ENCODE measurements at places on chromosomes 13 and 19.

DNA sequence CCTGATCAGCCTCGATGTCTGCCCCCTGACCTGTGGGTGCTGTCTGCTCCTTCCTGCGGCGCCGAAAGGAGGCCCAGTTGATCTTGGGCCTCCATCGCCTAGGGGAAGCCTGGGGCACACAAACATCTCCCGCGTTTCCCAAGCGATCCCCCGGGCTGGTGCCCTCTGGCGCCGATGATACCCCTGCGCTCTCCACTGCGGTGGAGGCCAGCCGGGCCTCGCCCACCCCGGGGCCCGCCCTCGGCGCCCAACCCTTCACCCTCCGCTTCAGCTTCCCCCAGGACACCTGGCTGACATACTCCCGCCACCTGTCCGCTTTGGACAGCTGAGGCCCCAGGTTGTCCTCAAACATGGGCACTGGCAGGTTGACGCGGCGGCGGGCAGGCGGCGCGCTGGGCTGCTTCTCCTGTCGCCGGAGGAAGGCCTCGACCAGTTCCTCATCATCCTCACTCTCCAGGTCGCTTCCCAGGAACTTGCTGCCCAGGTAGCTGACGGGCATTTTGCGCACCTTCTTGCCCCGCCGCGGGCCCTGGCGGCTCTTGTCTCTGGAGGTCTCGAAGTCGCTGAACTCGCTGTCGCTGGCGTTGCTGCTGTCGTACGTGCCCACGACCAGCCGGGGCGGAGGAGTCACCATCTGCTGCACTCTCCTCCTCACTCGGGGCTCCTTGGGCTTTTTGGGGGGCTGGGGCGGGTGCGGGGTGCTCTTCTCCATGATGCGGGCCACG, 1.3 kb downstream of the CCDC8 start:
- DNase-seq, result no peak

GRCh38 chr13:31369213-31369612, 169.4 kb downstream of the B3GLCT start:
- DNase-seq, result no peak

DNA sequence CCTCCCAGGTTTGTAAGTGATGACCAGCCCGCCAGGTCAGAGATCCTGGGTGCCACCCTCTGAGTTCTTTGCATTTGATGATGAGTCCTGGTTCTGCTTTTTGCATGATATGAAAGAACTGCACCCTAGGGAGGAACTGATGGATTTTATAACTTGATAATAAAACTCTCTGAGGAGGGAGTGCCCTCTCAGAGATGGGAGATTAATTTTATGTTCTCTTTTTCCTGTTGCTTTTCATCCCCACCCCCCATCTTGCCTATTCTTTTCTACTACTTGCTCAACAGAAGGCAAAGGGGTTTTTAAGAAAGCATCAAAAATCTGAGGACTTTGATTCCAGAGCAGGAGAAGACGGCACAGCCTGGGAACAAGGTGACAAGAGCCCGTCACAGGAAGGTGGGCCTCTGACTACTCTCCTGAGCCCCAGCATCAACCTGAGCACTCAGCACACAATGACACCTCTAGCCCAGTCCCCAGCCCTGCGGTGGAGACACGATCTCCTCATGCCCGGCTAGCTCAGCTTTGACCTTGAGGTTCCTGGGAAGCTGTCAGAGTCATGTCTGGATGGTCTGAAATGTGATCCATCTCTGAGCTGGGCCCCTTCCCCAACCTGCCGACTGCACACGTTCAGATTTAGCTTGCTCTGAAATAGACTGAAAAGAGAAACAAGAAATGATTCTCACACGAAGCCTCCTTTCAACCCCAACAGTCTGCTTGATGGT, 69.1 kb downstream of the SIAH3 start:
- no peak for DNase-seq

DNA sequence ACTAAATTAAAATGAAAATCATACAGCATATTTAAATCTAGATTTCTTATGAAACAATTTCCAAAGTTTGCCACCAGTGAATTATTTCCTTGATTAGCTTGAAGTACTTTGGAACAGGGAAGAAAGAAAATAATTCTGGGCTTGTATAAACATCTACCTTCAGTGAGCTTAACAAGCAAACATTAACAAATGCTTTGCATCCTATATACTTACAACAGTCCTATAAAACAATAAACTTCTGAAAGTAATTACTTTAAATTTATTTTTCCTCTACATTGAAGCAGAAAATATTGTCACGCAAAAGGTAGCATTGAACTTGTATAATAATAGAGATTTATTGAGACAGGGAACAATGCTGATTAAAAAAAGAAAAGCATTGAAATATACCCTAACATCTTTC, 164.8 kb downstream of the DACH1 start:
- no peak for DNase-seq

DNA sequence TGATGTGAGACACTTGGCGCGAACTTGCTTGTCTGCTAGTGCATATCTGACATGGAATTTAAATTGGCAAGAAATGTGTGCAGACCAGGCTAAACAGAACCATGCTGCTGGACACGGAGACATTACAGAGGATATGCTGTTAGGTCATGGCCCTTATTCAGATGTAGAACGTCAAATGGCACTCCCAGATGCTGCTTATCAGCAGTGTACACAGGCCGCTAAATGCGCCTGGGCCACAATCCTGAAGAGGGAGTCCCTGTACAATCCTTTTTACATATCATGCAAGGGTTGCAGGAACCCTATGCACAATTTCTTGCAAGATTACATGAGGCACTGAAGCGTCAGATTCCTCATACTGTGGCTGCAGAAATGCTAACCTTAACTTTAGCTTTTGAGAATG, 9.3 kb downstream of the ZNF350 start:
- no peak for DNase-seq

DNA sequence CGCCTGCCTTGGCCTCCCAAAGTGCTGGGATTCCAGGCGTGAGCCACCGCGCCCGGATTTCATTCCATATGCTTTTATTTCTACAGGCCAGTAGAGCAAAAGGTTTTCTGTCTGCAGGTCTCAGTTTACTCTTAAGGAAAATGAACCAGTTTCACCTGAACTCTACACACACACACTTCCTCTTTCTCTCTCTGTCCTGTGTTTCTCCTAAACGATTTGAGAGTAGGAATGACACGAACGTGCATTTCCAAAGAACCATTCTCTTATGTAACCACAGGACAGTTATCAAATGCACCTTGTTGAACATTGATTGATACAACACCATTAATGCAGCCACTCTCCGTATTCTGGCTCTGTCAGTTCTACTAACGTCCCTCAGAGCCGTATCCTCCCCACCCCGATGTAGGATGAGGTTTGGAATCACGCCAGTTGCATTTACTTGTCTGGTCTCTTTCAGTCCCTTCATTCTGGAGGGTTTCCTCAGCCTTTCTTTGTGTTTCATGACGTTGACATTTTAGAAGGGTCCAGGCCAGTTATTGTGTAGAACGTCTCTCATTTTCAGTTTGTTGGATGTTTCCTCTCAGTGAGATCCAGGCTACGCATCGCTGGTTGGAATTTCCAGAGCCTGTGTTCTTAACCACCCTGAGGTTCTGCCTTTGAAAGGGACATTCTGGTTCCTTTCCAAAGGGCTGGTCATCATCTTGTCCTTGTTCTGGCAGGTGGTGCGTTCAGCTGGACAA, 36.0 kb downstream of the BICRA start:
- no peak for DNase-seq

DNA sequence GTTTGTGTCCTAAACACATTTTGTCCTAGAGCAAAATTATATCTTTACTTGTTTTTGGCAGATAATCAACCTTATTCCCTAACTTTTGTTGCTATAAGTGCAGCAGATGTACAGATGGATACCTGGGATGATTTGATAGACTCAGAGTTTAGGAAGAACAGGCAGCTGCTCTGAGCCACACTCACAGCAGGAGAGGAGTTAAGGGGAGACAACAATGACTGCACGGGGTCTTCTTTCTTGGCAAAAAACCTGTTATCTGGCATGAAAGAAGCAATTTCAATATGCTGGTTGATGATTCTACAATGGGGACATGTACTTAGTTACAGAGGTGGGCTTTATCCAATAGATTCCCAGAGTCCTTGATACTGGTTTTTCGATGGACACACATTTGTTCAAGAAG, 258.9 kb upstream of the PCDH9 start:
- no peak for DNase-seq

- no peak for DNase-seq
Measured at GRCh38 chr13:87080100-87080779, 590.9 kb upstream of the SLITRK5 start.

DNA sequence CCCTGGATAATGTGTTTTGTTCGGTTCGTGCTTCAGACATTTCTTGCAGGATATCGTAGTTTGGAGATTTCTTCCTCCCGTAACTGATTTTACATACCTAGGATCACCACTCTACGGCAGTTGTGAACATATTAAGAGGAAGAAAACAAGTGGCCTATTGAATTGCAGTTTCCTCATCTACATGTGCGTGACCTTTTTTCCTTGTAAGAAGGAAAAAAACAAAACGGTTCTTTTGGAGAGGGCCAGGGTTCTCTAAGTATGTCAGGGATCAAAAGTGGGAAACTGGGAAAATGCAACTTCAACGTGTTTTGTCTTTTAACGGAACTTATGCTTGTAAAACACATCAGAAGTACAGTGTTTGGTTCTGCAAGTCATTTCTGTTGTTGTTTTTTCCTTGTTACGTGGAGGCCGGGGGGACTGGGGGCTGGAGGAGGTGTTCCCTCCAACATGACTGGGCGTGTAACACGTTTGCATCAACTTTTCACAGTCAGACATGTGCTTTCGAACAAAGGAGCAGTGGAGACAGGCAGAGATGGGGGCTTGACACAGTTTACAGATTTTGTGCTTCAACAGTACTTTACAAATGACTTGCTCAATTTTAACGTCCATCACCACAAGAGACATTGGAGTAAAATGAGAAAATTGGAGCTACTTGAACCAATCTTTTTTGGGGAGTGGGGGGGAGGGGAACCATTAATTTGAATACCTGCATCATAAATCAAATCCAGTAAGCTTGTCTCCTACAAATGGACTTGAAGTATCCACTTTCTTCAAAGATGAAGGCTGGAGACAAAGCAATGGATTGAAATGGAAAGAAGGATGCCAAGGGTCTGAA, 3.8 kb downstream of the ZC3H4 start:
- peak; percentile 30 for DNase-seq

GRCh38 chr19:49875857-49876421, 1.2 kb downstream of the AKT1S1 start:
- peak; percentile 32 for DNase-seq

DNA sequence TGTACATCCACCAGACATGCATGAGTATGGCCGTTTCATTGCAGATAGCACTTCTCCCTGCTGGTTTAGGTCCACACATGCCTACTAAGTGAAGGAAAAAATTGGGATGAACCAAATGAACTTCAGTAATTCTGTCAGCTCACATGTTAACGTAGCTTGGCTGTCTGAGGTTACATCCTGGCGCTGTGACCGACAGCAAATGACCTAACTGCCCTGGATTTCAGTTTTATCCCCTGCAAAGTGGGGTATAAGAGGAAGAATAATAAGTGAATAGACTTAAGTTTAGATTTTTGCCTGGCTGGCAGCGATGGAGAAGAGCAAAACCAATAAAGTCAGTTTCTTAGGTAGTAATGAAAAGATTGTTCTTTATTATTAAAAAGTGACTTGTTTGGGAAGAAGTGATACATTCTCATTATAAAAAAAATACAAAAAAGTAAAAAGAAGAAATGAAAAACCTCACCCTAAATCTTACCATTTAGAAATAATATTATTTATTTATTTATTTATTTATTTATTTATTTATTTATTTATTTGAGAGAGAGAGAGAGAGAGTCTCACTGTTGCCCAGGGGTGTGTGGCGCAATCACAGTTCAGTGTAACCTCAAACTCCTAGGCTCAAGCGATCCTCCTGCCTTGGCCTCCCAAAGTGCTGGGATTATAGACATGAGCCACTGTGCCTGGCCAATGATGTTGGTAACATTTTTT, 4.2 kb upstream of the RNF113B start:
- no peak for DNase-seq

- no peak for DNase-seq
Measured at GRCh38 chr19:28606269-28607032, 606.5 kb downstream of the UQCRFS1 start.

DNA sequence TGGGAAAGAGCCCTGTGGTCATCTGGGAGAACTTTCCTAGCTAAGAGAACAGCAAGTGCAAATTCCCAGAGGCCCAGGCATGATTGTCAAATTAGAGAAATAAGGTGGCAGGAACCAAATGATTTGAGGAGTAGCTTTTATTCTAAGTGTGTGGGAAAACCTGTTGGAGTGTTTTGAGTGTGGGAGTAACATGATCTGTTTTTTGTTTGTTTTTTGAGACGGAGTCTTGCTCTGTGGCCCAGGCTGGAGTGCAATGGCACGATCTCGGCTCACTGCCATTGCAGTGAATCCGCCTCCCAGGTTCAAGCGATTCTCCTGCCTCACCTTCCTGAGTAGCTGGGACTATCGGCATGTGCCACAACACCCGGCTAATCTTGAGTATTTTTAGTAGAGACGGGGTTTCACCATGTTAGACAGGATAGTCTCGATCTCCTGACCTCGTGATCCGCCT, 2.4 kb downstream of the SAE1 start:
- DNase-seq, result no peak

GRCh38 chr13:40070357-40070756, 414.9 kb downstream of the COG6 start:
- no peak for DNase-seq

- no peak for DNase-seq
Measured at GRCh38 chr13:41365631-41366030, 54.6 kb downstream of the NAA16 start.

GRCh38 chr19:38912600-38913514, 871 bp upstream of the CCER2 start:
- DNase-seq, result no peak

- no peak for DNase-seq
Measured at GRCh38 chr13:40653527-40654318, 12.7 kb downstream of the FOXO1 start.

DNA sequence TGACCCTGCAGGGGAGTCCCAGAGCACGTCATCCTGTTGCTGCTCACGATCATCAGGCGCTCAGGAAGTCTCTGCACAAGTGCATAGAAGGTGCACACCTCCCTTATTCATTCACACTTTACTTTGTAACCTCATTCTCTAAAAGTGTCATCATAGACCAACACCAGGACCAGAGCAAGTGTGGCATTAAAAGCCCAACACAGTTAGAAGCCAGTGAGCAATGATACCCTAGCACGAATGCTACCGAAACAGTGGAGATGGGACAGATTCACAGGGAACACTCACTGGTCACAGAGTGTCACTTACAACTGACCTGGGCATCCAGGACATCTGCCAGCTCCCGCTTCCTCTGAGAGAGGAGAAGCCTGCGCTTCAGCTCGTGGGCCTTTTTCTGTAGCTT, 17.0 kb downstream of the HAUS8 start:
- no peak for DNase-seq

- DNase-seq, result no peak
Measured at GRCh38 chr13:99724633-99725517, 223.6 kb downstream of the TM9SF2 start.

- DNase-seq, result no peak
Measured at GRCh38 chr13:95038949-95039348, 262.3 kb downstream of the ABCC4 start.

DNA sequence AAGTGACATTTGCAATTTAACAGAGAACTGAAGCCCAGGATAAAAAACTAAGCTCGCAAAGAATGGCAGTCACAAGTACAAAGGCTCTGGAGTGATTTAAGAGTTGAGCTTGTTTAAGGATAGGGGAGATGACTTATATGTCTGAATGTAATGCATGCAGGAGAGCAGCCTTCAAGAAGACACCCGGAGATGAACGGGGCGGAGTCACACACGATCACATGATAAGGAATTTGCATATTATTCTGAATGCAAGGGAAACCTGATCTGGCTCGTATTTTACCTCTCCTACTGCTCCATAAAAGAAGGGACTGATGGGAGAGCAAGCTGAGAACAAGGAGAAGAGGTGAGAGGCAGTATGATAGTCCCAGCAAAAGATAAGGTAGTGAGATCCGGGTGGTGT, 12.9 kb downstream of the TBC1D4 start:
- DNase-seq, result no peak
